Central memory CD8-positive, alpha-beta T cell (primary cell): ENCODE measurements at places on chromosomes 7 and 10.

DNA sequence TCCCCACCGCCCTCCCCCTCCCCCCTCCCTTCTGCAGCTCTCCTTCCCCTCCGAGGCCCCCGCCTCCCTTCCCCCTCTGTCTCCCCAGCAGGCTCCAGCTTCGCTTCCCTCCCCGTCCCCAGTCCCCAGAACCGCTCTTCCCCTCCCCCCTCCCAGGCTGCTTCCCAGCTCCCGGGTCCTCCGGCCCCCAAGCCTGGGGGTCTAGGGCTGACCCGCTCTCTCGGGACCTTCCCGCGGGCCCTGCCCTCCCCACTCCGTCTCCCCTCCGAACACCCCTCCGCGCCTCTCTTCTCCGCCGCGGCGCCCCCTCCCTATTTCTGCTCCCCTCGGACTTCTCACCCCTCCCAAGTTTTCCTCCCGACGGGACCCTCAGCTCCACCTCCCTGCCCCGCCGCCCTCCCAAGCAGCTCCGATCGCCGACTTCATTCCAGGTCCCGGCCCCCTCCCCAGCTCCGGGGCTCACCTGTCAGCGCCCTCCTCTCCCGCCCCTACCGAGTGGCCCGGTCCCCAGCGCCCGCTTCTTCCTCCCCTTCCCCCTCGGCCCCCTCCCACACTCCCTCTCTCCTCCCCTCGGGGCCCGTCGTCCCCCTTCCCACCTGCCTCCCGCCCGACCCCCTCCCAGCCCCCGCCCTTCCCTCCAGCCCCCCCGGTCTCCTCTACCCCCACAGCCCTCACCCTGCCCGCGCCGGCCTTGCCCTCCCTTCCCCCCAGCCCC is 990 bp downstream of the ZNF467 start:
- no peak for DNase-seq

- peak; percentile 38 for DNase-seq
These were observed 10.9 kb upstream of the GDF2 start for GRCh38 chr10:47311193-47311931.

- no peak for DNase-seq
These were observed 28.8 kb upstream of the SNX13 start for GRCh38 chr7:17968791-17969715.

DNA sequence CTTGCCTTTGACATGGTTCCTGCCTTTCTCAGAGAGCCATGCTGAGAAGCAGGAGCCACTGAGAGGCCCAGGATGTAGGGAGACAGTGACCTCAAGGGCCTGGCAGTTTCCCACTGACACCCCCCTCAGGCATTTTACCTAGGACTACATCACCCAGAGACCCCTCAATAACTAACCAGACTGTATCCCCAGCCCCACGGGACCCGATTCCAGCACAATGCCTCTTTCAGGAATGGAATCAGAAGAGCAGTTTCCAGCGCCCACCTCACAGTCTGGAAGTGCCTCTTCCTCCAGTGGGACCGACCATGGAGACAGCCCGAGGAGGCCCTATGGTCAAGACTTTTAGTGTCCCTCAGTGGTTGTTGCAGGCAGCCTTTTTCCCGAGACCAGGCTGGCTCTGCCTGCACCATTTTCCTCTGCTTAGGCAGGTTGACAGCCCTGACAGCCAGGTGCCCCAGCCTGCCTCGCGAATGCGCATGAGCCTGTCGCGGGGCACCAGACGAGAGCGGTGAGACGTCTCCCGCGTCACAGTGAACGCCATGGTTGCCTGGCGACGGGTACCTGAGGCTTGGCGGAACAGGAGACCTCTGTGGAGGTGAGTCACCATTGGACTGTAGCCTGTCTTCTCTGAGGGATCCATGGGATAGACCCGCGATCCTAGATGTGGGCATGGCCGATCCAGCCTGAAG is 28.4 kb upstream of the ZNF273 start:
- DNase-seq, result no peak
